ENCODE measurements at places on chromosomes 4 and X. TPM values are rescaled to one million over a fixed set of nuclear protein-coding genes. Genes with fewer than 3 reads are reported as not detected.

Gene FAM3A
- total RNA-seq, result 55.9 TPM

DNA sequence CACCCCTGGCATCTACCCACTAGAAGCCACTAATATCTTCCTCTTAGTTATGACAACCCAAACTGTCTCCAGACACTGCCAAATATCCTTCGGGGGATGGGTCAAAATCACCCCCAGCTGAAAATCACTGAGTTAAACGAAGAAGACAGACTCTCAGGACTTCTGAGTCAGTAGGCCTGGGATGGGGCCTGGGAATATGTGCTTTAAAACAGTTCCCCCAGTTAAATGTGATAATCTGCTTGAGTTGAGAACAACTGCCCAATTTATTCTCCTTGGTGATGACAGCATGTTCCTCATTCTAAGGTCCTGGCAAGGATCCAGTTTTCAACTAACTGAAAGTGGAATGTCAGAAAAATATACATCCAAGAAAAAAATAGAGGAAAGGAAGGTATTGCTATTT, 52.4 kb downstream of the CBLL2 start:
- no peak for DNase-seq

Gene SASH3
- total RNA-seq, result 0.26 TPM

Gene TREX2
- total RNA-seq, result not detected

DNA sequence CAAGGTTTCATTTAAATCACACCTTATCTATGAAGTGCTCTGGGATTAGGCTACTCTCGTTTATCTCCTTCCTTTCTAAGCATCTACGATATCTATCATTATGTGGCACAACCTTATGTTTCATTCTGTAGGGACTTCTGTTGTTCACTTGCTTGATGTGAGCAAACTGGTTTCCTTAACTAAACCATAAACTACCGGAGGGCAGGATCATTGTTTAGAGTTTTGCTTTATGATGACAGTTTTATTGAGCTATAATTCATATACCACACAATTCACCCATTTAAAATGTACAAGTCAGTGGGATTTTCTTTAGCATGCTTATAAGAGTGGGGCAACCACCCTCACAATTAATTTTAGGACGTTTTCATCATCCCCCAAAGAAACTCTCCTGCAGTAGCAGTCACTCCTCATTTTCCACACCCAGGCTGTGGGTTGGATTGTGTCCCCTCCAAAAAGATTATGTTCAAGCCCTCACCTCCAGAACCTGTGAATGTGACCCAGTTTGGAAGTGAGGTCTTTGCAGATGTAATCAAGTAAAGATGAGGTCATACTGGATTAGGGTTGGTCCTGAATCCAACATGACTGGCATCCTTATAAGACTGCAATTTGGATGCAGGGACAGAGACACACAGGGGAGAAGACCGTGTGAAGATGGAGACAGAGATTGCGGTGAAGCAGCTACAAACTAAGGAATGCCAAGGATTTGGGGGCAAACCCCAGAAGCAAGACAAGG, 42.1 kb upstream of the SH3RF1 start:
- DNase-seq, result no peak

GRCh38 chr4:54386042-54386669, 157.1 kb downstream of the PDGFRA start:
- no peak for DNase-seq

DNA sequence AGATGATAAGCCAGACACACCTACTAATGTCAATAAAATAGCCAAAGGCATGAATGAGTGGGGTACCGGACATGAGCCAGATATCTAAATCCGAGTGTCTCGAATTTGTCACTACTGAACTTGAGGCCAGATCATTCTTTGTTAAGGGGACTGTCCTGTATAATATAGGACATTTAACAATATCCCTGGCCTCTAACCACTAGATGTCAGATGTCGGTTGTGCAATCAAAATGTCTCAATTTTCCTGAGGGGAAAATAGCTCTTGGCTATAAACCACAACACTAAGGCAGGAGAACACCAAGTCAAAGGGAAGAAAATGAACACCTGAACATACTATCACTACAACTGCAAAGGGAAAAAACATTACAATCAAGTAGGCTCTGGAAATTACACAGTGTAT, 154.5 kb downstream of the GPM6A start:
- DNase-seq, result no peak

Gene ETDA
- not detected for total RNA-seq

DNA sequence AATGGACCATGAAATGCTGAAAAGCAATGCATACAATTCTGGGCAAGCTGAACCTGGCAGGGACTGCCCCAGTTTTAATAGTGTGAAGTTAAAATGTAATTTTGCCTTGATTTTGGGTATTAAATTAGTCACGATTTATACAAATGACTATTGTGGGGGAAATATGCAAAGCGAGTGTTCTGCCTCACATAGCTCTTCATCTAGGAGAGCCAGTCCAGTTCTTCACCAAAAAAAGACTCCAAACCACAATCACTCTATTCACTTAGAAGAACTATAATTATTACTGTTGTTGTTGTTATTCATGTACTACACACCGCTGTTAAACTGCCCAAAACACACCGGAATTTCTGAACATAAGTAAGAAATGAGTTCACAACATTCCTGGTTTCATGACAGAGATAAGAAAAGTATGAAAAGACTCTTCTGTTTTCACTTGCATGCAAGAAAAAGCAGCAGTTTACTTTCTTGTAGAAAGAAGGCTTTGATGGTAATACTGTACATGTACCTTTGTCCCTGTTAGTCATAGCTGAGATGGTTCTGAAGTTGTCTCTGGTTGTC, 101.9 kb downstream of the QRFPR start:
- DNase-seq, result no peak

Gene PABPC5
- 1.5 TPM for total RNA-seq

DNA sequence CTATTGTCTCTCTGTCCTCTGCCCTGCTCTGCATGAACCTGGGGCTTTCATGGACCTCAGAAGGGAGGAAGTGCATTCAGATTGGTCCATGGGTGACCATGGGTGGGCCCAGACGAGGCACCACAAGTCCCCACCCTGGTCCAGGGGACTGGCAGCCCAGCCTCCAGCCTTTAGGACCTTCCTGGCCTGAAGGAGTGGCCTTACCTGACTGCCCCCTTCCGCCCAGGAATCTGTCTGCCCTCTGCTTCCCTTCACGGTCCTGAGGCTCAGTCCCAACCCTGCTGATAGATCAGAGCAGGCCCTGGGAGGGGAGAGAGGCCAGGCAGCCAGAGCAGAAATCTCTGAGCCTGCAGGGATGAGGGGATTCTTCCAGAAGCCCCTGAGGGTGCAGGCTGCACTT, 455.4 kb downstream of the PCDH18 start:
- no peak for DNase-seq

GRCh38 chr4:127978930-127979329, 13.7 kb downstream of the ABHD18 start:
- DNase-seq, result no peak

Gene SLC25A43
- total RNA-seq, result 13.1 TPM

DNA sequence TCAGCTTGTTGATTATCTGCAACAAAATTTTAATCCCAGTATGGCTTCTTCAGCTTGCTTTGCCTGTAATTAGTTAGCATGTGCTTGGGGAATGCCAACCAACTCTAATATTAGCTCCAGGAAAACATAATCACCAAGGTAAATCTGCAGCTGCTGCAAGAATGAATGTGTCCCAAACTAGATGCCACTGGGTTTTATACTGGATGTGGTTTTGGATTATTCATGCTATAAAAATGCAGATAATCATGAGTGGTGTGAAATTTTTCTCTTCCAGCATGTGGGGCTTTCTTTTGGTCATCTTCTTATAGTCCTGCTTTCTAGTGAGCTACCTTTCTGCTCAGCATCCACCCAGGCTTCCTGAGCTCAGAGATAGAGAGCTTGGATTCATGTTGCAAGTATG, 295.9 kb upstream of the CASK start:
- no peak for DNase-seq

Gene NDP
- total RNA-seq, result 7.6 TPM

Gene TRMT10A
- total RNA-seq, result 11.9 TPM
